NCI-H524 (cell line): ENCODE measurements at places on chromosomes 16 and 17.

- DNase-seq, result no peak
Observed at GRCh38 chr17:75965468-75965867, 13.5 kb downstream of the ACOX1 start.

DNA sequence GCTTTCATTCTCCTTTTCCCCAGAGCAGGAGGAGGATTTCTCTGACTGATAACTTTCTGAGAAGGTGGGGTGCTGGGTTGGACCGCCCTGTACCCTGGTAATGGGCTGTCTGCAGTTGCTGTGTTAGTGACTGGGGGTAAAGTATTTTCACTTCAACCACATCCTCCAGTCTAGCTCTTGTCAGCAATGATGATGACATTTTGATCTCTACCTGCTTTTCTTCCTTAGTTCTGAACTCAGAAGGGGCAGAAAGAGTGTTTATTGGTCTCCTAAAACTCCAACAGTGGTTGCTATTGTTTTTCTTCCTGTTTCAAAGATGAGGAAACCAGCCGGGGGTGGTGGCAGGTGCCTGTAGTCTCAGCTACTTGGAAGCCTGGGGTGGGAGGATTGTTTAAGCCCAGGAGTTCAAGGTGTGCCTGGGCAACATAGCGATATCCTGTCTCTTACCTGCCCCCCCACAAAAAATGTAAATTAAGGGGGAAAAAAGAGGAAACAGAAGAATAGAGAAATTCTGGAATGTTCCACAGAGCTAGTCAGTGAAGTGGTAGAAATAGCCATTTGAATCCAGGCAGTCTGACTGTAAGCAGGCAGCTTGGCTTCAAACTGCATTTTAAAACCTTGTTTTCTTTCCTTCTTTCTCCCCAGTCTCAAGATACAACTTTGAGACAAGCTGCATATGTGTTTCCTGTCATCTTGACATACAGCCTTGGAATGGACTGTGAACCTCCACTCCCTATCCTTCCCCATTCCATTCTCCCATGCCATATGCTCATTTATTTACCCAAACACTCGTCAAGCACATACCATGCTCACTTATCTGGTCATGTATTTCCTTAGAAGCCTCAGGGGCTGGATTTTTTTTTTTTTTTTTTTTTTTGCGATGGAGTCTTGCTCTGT is 3.3 kb upstream of the N4BP1 start:
- peak; percentile 39 for DNase-seq

GRCh38 chr17:48219617-48220016 is 112.1 kb downstream of the SNX11 start:
- no peak for DNase-seq

GRCh38 chr17:59154292-59154720 is 680 bp downstream of the SKA2 start:
- DNase-seq, result peak; percentile 68

DNA sequence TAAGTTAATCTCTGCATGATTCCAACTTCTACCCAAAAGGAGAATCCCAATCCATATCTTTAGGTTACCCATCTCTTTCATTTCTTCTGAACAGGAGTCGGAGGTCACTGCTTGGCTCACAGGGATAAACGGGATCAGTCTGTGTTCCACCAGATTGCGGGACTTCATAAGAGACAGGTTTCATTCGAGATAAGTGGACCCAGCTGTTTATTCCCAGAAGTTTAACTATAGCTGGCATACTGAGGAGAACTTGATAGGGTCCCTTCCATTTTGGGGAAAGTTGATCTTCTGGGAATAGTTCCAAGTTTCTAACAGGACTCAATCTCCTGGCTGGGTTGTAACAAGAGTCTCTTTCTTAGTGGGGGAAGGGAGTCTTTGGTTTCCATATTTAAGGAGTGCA is 45.4 kb upstream of the ARL4D start:
- DNase-seq, result peak; percentile 96

- DNase-seq, result peak; percentile 78
Observed at GRCh38 chr16:23434380-23434779, 18.6 kb downstream of the COG7 start.

GRCh38 chr17:59416184-59416583 is 84.7 kb downstream of the YPEL2 start:
- no peak for DNase-seq

DNA sequence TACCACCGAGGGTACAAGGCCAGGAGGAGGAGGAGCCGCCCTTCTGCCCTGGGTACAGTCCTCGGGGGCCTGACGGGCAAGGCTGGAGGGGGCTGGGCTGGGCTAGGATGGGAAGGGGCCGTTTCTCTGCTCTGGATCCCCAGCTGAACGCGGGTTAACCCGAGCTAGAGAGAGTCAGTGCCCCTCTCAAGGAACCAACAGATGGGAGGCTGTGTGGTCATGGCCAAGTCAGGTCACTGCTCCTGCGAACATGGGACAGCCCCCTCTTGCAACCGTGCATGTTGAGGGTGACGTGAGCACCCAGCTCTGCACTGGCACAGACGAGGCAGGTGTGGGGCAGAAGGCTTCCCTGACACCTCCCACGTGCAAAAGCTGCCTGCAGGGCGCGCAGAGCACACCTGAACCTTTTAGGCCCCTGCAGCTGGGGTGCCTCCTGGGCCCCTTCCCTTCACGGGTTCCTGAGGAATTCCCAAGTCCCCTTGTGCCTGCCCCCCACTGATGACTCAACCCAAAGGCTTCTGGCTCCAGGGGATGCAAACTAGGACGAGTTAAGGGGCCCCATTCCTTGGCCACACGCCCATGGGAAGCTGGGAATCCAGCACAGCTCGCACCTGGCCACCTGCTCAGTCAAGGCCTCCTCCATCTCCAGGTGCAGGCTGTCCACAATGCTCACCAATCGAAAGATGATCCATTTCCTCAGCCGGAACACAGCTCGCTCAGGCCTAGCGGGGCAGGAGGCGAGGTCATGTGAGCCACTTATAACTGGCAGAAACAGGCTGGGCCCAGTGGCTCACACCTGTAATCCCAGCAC is 6.3 kb downstream of the MYBBP1A start:
- no peak for DNase-seq

DNA sequence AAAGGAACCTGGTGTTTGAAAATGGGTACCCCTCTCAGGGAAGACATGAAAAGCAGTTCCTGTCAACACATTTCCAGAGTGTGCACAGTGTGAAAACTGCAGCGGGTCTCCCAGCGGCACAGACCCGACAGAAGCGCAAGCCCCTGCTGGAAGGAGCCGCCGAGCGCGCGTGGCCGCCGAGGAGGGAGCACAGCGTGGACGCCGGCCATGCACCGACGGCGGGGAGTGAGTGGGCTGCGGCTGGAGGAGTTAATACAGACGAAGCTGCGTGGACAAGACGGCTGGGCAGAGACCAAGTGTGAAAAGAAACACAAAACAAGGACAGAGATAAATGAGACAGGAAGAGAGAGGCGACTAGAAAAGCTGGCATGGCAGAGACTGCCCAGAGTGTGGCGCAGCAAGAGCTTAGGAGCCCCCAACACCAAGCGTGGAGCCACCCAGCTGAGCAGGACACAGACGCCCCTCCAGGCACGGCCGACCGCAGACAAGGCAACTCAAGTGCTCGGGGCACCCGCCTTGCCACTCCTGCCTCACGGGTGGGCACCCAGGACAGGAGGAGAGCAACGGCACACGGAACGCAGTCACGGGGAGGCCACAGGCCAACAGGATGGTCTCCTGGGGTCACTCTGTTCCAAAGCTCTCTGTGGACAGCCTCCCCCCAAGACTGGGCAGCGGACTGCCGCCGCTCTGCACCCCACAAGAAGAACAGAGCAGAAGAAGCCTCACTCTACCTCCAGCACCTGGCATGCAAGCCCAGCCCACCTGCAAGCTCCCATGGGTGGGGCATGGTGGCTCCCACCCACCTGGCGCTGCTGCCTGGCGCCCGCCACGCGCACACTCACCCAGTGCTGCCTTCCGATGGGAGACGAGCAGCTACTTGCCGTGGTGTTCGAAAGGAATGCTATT is 16.5 kb downstream of the SLC16A3 start:
- DNase-seq, result no peak

GRCh38 chr16:30083216-30084055 is 7.6 kb downstream of the PPP4C start:
- no peak for DNase-seq

- DNase-seq, result no peak
Observed at GRCh38 chr17:31738067-31738466, 121.0 kb downstream of the COPRS start.

- DNase-seq, result no peak
Observed at GRCh38 chr16:68356249-68356918, 45.6 kb downstream of the PRMT7 start.

GRCh38 chr17:13478326-13478830 is 123.4 kb downstream of the HS3ST3A1 start:
- no peak for DNase-seq

- DNase-seq, result no peak
Observed at GRCh38 chr16:86384263-86384649, 126.1 kb upstream of the FOXF1 start.

DNA sequence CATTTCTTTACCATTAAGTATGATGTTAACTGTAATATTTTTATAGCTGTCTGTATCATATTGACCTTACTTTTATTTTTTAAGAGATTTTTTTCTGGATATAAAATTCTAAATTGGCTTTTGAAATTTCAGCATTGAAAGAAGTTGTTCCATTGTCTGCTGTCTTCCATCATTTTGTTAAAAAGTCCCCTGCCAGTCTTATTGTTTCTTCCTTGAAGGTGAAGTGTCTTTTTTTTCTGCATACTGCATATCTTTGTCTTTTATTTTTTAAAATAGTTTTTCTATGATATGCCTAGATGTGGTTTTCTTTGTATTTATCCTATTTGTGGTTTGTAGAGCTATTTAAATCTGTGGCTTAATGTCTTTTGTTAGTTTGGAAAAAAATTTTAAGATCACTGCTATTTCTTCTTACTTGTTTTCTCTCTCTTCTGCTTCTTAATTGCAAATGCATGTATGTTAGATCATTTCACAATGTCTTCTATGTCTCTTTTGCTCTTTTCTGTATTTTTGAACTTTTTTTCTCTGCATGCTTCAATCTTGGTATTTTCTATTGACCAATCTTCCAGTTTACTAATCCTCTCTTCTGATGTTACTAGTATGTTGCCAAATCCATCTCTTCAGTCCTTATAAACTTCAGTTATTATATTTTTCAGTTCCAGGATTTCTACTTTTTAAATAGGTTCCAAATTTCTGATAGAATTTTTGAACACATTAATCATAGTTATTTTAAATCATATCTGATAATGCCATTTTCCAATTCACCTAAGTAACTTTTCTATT is 20.2 kb downstream of the IL21R start:
- no peak for DNase-seq

GRCh38 chr16:88569614-88569984 is 604 bp upstream of the ZC3H18 start:
- no peak for DNase-seq

DNA sequence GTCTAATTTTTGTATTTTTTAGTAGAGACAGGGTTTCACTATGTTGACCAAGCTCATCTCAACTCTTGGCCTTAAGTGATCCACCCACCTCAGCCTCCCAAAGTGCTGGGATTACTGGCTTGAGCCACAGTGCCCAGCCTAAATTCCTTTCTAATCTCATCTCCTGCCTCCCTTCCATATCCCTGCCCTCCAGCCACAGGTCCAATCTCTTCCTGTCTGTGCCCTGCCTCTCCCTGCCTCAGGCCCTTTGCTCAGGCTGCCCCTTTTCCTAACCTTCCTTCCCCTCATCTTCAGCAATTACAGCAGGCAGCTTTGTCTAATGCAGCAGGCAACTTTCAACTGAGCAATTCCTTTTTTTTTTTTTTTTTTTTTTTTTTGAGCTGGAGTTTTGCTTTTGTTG is 46.8 kb downstream of the CFAP20 start:
- DNase-seq, result no peak

- no peak for DNase-seq
Observed at GRCh38 chr16:19524356-19524615, 544 bp downstream of the CCP110 start.

GRCh38 chr16:29290631-29291247 is 115.8 kb downstream of the NPIPB11 start:
- DNase-seq, result no peak

DNA sequence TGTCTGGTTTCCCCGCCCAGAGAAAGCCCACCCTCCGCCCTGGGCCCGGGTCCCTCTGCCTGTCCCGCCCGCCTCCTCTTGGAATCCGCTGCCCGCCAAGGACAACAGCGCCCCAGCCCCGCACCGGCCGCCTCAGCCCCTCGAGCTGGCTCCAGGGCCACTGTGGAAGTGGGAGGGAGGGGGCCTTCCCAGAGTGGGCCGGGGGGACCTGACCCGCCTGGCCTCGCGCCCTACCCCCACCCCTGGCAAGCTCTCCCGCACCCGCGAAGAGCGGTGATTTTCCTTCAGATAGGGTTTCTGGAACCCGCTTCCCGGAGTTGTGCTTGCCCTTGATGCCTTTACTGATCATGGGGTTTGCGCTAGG is 2.3 kb upstream of the CBX8 start:
- DNase-seq, result no peak

GRCh38 chr17:43599046-43599395 is 52.9 kb upstream of the ETV4 start:
- no peak for DNase-seq

DNA sequence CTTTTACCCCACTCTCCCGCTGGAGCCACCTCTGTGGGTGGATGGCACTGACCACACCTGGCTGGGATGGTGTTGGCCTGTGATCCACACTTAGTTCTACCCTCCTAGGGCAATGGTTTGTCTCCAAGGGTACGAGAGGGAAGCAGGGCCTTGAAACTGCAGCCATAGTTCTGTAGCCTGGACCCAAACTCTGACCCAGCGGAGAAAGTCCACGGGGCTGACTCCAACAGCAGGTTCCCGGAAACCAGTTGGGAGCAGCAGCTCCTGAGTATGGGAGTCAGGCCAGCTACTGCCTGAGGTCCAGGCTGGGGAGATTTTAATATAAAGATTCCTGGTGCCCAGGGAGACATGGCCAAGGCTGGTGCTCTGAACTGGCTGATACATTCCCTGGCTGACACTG is 23.6 kb upstream of the MTSS2 start:
- no peak for DNase-seq

- DNase-seq, result no peak
Observed at GRCh38 chr17:32493976-32494513, 7.3 kb downstream of the CDK5R1 start.

- peak; percentile 77 for DNase-seq
Observed at GRCh38 chr17:77772461-77772897, 186.0 kb upstream of the TNRC6C start.
